ENCODE measurements at places on chromosomes 11 and 22. TPM values are rescaled to one million over a fixed set of nuclear protein-coding genes. Genes with fewer than 3 reads are reported as not detected.

GRCh38 chr11:10387206-10388083, 67.6 kb upstream of the AMPD3 start:
- DNase-seq = no peak

The EFCAB6 gene
- total RNA-seq = 1.8 TPM

DNA sequence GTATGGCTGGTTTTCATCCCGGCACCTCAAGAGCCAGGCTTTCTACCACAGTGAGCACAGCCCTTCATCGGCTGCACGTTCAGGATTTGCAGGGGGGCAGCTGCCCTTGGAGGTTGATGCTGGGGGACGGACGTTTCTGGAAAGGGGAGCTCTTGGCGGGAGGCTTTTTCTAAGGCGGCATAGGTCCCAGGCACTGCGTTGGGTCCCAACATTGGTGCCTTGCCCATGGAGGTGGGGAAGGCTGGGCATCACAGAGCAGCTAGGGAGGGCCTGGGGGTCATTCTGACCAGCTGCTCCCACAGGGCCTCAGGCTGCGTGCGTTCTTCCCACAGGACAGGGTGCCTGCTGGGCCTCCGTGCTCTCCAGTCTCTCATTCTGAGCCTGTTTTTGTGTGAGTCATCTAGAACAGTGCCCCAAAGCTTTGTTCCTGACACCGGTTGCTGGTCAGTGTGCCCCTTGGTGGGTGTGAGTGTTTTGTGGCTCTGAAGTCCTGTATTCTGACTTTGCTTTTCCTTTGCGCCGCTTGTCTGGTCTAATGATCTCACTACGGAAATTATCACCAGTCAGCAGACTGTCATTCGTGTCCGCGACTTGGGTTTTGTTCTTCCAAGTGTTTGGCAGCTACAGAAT, 275.9 kb downstream of the TBC1D22A start:
- DNase-seq = no peak

- peak; percentile 66 for DNase-seq
These were observed 942 bp upstream of the RPS6KA4 start for GRCh38 chr11:64357904-64358535.

The OR51B5 gene
- 0.78 TPM for total RNA-seq

The PSMD13 gene
- total RNA-seq = 122 TPM

DNA sequence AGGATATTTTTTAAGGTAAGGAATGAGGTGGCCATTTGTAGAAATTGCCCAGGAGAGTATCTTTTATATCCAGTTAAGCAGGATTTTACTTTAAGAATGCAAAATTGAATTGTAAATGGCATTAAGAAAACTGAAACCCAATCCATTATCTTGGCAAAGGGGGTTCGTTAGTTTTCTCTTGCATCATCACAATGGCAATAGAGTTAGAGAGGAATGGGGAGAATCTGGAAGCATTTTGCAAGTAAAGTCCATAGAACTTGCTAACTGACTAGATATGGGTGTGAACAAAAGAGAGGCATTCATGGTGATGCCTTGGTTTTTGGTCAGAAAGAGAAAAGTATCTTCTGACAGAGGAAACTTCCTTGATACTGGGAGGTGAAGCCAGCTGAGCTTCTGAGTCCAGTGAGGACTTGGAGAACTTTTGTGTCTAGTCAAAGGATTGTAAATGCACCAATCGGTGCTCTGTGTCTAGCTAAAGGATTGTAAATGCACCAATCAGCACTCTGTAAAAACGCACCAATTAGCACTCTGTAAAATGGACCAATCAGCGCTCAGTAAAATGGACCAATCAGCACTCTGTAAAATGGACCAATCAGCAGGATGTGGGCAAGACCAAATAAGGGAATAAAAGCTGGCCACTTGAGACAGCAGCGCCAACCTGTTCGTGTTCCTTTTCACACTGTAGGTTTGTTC, 3.6 kb upstream of the CCDC117 start:
- no peak for DNase-seq

The KRTAP5-8 gene
- total RNA-seq = not detected

The OR8G1 gene
- total RNA-seq = not detected

The IGSF22 gene
- 0.61 TPM for total RNA-seq

DNA sequence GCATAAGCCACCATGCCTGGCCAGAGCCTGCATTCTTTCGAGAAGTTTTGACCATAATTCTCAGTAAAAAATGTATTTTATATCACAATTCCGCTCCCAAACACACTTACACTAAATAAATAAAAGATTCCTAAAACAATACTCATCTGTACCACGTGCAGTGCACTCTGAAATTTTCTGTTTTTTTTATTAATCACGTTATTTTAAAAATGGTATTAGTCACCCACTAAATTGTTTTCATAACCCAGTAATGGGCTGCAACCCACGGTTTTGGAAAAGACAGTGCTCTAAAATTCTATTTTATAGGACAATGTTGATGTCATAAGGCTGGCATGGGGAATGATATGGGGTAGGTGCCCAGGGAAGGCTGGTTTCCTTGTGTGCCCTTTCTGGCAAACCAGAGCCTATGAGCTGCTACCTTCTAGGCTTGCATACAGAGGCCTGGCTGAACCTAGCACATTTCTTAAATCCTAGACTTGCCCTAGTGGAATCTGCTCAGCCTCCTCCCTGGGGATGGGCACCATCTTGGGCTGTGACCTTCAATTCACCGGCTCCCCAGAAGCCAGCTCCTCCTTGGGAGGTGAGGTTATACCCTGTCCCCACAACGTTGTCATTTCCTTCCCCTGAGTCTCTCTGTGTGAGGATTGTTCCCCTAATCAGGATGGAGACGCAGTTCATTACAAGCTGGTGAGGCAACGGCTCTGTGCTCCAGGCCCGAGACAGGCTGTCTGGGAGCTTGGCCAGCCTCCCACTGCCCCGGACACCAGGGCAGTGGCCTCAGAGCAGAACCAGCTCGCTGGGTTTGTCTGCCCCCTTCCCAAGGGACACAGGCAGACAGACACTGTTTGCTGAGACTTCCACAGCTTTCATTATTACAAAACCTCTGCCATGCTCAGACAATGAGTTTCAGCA, 116.5 kb upstream of the NAV2 start:
- DNase-seq = no peak

DNA sequence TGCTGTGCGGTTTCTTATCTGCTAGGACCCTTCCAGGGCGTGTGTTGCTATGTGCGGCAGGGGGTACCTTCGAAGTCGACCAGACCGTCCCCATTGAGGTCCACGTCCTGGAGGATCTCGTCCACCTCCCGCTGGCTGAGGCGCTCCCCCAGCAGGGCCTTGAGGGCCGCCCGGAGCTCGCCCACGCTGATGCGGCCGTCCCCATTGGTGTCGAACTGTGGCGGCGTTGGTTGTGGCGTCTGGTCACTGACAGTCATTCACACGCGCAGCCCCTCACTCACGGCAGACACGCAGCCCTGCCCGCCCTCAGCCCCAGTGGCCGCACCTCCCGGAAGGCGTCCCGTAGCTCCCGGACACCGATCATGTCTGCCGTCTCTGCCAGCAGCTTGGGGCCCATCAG, 3.5 kb downstream of the CABP2 start:
- no peak for DNase-seq

- DNase-seq = no peak
These were observed 3.6 kb downstream of the SHANK3 start for GRCh38 chr22:50676180-50676636.

The ETS1 gene
- 34.3 TPM for total RNA-seq

DNA sequence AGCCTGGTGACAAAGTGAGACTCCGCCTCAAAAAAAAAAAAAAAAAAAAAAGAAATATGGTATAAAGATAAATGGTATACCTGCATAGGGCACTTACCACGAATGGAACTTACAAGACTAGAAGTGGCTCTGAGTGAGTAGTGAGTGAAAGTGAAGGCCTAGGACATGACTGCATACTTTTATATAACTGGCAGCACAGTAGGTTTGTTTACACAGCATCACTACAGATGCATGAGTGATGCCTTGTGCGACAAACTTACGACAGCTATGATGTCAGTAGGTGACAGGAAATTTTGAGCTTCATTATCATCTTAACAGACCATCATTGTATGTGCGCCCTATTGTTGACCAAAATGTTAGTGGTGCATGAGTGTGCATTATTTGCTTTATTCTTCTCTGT, 17.7 kb downstream of the XRCC6 start:
- DNase-seq = no peak

Data from endodermal cell (in vitro differentiated cells).